Spinal cord (tissue), 10 donors: ENCODE measurements at places on chromosomes 4 and X.

GRCh38 chr4:93710101-93710846, 118.3 kb upstream of the ATOH1 start:
- DNase-seq = no peak

- no peak for DNase-seq
Observed at GRCh38 chr4:6415031-6415705, 57.2 kb downstream of the PPP2R2C start.

DNA sequence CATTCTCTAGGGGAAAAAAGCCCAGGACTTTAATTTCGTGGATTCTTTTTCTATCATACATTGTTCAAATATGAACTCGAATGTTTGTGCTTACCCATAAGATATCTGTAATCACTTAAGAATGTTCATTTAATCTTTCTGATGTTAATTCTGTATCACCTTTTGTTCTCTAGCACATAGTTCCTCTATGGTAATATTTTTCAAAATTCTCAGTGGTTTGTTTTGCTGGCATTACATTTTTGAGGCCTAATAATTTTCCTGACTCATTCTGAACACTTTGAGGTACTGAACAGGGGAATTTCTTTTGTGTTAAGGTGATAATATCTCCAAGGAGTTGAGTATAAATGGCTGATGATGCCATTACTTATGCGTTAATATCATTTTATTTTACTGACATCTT, 490.7 kb upstream of the PITX2 start:
- no peak for DNase-seq

DNA sequence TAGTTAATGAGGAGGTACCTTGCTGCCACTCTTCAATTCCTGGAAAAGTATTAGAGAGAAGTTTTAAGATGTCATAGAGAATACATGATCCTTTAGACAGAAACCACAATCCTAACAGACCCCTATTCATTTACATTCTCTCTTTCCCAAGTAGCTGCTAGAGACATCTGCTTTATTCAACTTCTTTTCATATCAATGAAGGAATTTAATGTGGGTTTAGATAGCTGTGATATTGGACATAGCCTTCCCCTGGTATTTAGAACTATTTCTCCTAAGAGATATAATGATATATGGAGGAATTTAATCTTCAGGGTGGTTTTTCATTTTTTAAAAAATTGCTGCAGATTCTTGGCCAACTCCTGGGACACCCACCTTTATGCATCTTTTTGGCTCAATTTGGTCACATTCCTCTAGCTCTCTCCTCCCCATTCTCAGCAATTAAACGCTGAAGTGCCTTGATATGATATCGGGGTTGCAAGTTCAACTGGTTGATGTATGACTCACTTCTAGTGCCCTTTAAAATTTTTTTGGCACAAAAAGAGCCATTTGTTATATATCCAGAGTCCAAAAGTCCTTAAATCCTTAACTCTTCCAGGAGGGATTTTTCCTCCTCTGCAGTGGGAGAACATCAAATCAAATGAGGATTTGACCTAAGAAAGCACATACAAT, 57.6 kb downstream of the DOCK11 start:
- no peak for DNase-seq

GRCh38 chr4:78876568-78877320, 62.5 kb downstream of the PAQR3 start:
- no peak for DNase-seq
